Activated CD4-positive, alpha-beta T cell treated with anti-CD3 and anti-CD28 coated beads for 1 hour (primary cell): ENCODE measurements at places on chromosomes 1 and 21.

DNA sequence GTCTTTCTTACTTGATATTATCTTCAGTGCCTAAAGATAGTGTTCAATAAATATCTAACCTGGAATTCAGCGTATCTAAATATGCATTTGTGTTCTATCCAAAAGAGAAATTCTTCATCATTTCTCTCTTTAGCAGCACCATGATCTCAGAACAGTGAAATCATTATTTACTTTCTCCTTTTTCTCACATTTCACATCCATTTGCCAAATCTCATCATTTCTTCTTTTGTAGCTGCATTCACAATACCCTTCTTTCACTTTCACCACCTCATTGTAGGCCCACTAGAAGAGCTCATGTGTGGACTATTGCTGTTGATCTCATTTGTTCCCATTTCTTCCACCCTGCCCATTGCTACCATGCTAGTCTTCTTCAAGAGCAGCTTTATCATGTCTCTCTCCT is 178.0 kb downstream of the PHTF1 start:
- DNase-seq, result no peak

GRCh38 chr1:162992945-162993344 is 76.2 kb upstream of the RGS4 start:
- DNase-seq, result no peak

DNA sequence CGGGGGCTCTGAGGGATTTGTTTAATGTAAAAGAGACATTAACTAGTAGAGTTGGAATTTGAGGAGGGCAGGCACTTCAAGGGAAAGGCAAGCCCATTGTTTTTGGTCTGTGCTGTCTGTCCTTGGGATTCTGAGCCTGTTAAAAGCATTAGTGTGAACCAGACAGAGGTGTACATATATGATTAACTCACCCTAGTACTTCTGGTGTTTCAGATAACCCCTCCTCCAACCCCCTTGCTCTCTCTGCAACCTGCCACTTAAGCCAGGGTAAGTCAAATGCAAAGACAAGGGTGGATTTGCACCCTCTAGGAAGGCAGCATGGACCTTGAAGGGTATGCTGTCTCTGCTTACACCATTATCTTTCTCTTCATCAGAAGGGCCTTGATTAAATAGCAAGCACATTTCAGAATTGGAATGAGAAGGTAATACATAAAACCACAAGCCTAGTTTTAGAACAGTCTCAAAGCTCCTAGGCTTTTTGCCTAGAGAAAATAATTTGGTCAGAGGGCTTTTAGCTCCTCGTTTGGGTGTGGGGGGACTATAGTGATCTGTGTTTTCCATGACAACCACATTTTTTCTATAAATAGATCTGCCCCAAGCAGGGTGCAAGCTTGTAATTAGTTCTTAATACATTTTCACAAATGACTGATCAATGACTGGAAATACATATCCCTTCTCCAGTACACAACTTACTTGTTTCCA is 120.7 kb upstream of the SGIP1 start:
- no peak for DNase-seq

- no peak for DNase-seq
These were observed 37.7 kb upstream of the BCL10 start for GRCh38 chr1:85313888-85314696.

DNA sequence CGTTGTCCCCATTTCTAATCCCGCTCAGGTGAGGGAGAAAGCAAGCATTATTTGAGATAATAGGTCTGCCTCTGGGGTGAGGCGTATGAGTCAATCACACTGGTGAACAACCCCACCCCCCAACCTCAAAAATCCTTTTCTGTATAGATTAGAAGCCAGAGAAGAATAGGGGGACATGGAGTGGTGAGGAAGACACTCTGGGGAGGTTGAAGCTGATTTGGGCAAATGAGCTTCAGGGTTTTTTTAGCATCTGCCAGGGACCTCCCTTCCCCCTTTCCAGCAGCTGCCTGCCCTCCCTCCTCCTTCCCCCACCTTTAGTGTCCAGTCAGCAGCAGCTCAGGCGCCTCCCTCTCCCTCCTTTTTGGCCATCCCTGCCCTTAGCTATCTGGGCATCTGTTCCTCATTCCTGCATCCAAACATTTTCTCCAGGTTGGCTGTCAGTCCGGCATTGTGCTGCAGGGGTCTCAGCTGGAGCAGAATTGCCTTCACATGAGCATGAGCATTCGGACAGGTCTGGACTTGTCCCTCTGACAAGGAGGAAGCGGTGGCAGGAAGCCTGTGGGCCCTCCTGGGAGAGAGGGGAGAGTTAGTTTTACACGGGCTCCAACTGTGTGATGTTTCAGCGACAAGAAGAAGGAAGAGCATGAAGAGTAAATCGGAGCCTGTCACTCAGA is 30.8 kb upstream of the PTGFRN start:
- DNase-seq, result no peak

- DNase-seq, result no peak
These were observed 249.4 kb downstream of the DYRK1A start for GRCh38 chr21:37615962-37616361.

GRCh38 chr21:33443194-33443593 is 36.6 kb downstream of the TMEM50B start:
- no peak for DNase-seq

- no peak for DNase-seq
These were observed 64.3 kb downstream of the DMRTA2 start for GRCh38 chr1:50358962-50359361.

- no peak for DNase-seq
These were observed 13.4 kb downstream of the PLEKHO1 start for GRCh38 chr1:150162862-150163706.

DNA sequence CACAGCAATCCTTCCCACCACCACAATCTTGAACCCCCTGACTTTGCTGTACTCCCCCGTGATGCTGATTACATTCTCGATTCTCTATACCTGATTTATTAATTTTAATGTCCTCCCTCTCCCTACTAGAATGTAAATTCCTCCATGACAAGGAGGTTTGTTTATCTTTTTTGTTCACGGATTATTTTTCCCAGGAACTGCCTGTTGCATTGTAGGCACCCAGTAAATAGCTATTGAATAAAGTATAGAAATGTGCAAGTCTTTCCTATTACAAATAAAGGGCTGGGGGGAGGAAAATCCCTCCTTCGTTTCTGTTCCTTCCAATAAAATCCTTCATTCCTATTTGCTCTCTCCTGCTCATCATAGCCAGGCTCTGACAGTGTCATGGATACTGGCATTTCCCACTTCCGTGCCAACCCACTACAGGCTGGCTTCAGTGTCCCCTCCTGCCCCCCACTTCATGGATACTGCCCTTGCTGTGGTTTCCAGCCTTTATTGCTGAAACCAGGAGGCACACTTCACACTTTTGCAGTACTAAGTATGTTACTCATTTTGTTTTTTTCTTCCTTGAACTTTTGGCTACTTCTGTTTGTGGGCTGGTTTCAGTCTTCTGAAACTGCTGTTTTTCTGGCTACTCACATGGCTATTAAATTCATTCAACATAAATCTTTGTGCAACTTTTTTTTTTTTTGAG is 7.5 kb downstream of the KIF1B start:
- no peak for DNase-seq

DNA sequence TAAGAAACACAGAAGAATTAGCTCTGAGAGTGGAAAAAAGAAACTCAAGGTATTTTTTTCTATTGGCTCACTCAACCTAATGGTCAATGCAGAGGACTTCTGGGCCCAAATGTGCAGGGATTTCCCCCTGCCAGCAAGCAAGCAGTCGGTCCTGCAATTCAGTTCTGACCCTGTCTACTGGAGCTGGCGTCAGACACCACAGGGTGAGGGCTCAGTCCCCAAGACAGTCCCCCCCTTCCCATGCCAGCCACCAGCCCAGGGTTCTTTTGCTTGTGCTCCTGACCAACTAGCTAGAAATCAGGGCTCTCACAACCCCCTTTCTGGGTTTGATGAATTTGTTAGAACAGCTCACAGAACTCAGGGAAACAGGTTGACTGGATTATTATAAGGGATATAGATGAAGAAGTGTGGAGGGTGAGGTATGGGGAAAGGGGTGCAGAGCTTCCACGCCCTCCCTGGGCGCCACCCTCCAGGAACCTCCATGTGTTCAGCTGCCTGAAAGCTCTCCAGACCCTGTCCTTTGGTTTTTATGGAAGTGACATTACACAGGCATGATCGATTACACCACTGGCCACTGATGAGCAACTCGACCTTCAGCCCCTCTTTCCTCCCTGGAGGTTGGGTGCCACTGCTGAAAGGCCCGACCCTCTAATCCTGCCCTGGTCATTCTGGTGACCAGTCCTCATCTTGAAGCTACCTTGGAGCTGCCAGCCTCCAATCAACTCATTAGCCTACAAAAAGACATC is 22.5 kb upstream of the PWP2 start:
- no peak for DNase-seq

DNA sequence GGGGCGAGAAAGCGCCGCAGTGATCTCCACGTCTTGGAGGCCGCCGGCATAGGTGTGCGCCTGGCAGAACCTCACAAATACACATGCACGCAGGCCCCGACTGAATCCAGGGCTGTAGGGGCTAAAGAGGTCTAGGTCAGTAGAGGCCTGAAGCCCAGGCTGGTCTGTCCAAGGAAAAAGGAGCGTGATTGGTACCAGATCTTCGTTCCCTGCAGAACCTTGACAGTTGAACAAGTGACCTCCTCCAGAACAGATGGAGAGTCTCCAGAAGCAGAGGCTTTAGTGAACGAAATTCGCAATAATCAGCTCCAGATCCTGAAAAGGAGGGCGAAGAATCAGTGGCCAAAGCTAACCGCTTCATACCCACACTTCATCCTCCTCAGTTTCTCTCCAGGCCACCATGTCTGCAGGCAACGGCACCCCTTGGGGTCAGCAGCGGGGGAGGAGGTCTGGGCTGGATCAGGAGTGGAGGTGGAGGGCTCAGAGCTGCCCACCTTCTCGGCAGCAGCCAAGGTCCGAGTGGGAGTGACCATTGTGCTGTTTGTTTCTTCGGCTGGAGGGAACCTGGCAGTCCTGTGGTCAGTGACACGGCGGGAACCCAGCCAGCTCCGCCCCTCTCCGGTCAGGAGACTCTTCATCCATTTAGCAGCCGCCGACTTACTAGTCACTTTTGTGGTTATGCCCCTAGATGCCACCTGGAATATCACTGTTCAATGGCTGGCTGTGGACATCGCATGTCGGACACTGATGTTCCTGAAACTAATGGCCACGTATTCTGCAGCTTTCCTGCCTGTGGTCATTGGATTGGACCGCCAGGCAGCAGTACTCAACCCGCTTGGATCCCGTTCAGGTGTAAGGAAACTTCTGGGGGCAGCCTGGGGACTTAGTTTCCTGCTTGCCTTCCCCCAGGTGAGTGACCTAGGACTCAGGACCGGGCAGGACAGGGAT is 749 bp upstream of the PEX11B start:
- DNase-seq, result no peak

DNA sequence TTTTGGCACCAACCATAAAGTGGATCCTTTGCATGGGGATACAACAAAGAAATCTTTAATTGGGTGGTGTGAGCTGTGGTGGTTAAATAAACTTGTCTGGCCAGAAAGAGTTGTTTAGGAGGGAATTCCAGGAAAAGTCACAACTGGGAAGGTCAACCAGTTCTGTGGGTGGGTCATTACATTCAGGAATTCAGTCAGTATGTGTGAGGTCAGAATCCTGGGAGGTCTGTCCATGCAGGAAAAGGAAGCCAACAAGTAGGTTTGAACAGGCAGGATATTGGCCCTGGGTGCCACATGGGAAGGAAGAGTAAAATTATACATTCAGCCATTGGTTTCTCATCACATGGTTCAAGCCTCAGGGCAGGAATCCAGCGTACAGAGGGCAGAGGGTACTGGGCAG is 162.3 kb upstream of the ADAMTS5 start:
- no peak for DNase-seq

DNA sequence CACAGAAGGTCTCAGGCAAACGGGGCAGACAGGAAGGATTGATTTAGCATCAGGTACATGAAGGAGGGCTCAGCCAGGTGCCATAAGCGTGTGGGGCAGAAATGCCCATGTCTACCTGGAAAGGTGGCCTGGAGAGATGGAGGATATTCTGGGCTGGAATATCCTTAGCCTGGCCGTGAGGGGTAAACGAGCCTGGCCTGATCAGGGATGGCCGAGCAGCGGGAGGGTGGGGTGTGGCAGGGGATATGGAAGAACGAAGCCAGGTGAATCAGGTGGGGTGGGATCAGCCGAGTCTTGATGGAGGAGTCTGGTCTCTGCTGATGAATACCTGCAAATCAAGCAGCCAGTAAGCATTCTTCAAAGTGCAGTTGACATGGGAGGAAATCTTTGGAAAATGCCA is 35.5 kb upstream of the TTC22 start:
- no peak for DNase-seq

DNA sequence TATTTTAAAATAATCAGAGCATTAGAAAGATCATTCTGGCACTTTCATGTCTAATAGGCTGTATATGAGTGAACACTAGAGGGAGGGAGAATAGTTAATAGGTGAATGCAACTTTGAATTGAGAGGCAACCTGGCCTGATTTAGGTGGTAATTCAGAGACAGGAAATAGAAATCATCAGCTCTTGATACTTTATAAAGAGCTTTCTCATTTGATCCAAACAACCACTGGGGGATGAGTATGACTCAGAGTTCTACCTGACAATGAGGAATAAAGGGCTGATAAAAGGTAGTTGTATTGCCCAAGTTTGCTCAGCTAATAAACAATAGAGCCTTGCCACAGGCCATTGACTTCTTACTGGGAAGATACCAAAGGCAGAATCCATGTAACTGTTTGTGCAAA is 5.2 kb upstream of the FAM89A start:
- no peak for DNase-seq

DNA sequence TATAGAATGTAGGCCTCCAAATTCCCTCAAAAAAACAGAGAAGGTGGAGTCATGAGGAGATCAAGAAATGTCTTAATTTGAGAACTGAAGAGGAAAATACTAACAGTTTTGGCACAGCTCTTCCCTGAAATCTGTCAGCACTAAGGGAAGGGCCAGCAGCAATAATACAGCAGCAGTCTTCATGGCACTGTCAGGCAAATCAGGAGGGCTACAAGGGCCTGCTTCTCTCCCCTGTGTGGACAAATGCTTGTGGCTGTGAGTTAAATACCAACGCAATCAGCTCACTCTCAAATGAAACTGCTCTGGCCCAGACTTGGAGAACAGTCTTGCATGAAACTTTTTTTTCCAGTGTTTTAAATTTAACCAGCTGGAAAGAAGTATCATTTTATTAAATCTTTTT is 20.5 kb upstream of the CNN3 start:
- DNase-seq, result no peak

DNA sequence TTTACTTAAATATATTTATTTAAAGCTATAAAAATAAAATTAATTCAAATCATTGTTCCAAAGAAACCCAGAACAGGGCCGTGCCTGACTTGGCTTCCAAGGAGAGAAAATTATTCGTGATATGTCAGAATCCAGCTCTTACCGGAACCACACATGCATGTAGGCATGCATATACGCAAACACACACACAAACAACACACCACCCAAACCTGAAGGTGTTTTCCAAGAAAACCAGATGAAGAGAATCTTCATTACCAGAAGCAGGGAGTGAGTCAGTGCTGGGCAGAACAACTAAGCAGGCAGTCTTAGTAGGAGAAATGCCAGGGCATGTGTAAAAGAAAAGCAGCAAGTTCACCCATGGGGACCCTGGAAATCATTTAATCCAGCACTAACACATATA is 432.0 kb upstream of the BEND5 start:
- DNase-seq, result no peak

DNA sequence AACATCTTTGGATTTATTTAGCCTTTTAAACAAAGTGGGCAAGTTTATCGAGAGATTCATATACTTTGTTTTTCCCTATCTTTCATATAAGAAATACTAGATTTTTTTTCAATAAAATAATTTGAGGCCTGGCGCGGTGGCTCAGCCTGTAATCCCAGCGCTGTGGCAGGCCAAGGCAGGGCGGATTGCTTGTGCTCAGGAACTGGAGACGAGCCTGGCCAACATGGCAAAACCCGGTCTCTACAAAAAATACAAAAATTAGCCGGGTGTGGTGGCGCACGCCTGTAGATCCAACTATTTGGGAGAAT is 1.6 kb upstream of the CDC14A start:
- no peak for DNase-seq
